ENCODE measurements at places on chromosomes 12 and 14.

- DNase-seq: no peak
Measured at GRCh38 chr14:55721353-55721752, 141.3 kb downstream of the KTN1 start.

GRCh38 chr12:32083489-32083888, 23.2 kb upstream of the BICD1 start:
- no peak for DNase-seq

DNA sequence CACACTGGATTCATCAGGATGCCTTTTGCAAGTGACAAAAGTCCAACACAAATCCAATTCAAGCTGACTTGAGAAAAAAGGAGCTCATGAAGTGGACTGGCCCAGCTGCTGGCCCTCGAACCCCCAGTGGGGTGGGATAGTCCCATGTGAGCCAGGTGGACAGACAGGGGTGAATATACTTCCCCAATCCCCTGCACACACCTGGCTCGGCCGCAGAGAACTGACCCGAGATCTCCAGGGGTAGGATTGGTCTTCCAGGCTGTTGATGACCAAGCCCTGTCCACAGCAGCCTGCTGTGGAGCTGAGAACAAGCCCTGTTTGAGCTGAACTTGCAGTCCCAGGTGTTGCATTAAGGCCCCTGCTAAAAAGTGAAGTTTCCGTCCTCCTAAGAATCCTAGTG, 56.2 kb downstream of the TPCN1 start:
- no peak for DNase-seq

- DNase-seq: no peak
Measured at GRCh38 chr14:68797121-68797670, 4.3 kb upstream of the ZFP36L1 start.

- no peak for DNase-seq
Measured at GRCh38 chr12:16613199-16613598, 7.2 kb upstream of the LMO3 start.

- no peak for DNase-seq
Measured at GRCh38 chr12:124553862-124554428, 13.5 kb downstream of the NCOR2 start.

DNA sequence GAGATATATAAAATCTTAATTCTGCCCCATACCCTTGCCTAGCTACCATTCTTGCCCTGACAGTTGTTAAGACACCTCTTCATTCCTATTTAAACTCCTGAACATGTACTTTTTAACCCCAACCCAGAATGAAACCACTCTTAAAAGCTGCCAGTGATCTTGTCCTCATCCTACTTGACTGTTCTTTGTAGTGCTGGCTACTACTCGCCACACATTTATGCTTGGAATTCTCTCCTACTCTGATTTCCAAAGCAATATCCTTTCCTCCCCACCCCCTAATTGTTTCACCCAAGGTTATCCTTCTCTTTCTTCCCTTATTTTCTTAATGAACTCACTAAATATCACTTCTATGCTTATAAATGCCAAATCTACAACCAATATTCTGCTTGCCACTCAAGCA, 4.1 kb downstream of the NFYB start:
- no peak for DNase-seq

GRCh38 chr14:64625386-64626232, 75.8 kb downstream of the PPP1R36 start:
- no peak for DNase-seq

GRCh38 chr12:78403136-78403535, 461.4 kb upstream of the SYT1 start:
- DNase-seq: no peak

- DNase-seq: peak; percentile 8
Measured at GRCh38 chr12:27709932-27710591, 570 bp upstream of the MRPS35 start.

DNA sequence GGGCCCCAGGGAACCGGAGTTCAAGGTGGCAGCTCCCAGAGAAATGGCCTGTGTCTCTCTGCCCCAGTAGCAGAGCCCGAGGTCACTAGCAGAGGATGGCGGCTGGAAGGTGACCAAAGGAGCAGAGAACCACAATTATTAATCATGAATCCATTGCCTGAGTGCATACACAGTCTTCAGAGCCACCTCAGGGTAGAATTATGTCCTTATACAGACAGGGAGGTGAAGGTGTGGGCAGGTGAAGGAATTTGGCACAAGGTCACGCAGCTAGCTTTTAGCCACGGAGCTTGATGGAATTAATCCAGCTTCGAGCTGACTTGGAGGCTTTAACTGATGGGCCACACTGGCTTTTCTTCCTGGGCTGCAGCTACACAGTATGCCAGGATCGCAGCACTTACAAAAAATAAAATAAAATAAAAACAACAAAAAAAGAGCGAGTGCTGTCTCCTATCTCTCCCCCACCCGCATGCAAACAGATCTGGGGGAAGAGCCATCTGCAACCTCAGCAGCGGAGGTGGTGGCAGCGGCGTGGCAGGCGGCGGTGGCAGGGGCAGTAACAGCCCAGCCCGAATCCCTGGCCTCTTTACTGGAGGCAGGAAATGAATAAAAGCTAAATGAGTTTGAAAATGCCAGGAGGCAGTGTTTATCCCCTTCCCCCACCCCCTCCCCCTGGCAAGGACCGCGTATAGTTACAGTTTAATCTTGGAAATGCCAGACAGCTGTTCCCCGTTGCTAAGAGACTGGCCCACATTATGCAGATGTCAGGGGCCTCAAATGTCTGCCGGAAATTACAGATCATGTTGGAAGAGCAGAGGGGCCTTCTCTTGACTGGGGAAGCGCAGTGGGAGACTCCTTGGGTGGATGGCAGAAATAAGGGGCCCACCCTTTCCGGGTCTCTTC, 93.5 kb downstream of the LRRC74A start:
- no peak for DNase-seq

- no peak for DNase-seq
Measured at GRCh38 chr14:46352844-46353243, 298.7 kb downstream of the RPL10L start.

GRCh38 chr14:75934998-75935628, 46.7 kb downstream of the TGFB3 start:
- DNase-seq: no peak

DNA sequence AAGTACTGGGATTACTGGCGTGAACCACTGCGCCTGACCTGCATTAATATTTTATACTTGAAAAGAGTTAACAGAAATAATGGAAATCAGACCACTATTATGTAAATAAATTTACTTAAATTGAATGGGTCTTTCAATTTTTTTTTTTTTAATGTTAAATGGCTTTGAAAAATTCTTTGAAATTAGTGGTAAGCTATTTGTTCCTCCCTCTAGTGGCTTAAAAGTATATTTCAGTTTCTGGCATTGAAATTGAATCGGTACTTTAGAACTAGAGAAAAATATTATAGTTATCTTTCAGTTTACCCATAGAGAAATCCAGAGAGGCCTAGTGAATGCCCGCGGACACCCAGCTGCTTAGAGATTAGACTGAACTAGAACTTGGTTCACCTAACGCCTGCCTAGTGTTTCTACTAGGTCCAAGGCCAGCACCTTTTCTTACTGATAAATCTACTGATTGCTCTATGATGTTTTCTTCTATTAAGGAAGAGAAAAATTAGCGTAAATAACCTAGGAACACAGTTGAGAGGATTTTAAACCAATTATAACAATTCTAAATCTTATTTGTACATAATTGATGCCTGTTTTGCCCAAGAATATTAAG, 106.5 kb downstream of the EML1 start:
- DNase-seq: no peak

GRCh38 chr14:86683561-86683960, 1153.6 kb downstream of the FLRT2 start:
- DNase-seq: no peak

DNA sequence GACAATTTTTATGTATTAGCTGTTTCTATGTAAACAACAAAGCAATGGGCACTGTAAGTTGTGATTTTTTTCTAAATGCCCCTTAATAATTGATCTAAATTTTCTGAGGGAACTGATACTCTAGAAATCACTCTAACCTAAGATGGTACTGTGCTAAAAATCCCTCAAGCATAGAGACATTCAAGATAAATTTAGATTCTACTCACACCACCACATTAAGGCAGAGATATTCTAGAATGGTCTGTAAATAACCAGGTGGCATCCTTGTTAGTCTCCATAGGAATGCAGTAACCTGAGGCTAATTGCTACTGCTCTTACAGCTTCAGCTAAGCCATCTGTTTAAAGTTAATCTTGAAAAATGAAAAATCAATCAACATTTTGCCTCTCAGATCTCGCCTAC, 87.3 kb downstream of the SLC41A2 start:
- DNase-seq: no peak

DNA sequence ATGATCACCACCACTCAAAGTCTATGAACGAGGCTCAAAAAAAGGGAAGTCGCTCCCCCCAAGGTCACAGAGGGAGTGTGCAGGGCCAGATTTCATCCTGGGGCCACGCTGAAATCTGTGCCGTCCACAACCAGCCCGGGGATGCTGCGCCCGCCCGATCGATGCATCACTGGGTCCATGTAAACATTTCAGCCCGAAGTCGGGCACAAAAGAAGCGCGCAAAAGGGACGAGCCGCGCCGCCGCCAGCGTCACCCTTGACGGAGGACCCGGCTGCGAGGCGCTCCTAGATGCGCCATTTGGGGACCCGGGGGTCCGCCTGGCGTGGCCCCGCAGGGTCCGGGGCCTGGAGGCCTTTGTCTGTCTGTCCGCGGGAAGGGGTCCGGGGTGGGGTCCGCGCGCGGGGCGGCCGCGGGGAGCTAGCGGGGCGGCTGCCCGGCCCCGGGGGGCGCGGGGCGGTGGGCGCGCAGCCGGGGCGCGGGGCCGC, 503 bp downstream of the FBXO21 start:
- DNase-seq: no peak

GRCh38 chr12:132084621-132085290, 59.4 kb downstream of the DDX51 start:
- DNase-seq: peak; percentile 42

DNA sequence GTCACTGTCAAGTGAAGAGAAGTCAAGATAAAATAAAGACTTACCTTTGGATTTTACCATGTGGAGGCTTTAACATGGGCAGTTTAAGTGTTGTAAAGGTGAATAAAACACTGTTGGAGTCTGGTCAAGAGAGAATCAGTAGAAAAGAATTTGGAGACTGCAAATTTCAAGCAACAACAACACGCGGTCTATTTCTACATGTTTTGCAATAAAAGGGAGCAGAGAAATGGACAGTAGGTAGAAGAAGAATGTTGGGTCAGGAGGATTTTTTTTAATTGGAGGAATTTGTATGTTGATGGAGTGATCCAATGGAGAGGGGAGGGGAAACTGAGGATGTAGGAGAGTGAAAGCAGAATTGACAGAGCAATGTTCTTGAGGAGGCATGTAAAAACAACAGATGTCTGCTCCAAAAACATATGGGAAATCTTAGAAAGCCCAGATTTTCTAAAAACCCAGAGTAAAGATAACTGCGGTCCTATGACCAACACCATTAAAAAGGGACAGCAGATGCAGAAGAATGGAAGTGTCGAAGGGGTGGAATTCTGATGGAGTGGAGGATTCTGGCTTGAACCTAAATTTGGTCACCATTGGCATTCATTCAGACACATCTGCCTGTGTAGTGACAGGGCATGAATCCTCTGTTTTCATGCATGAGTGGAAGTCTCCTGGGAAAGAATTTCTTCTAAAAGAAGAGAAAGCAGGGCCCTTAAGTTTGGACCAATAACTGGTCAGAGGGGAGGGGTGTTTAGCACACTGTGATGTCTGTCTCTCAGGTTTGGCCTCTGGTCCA, 68.0 kb upstream of the OSBPL8 start:
- DNase-seq: no peak

Data from GF-D8 (cell line).